Stimulated activated CD4-positive, alpha-beta T cell treated with anti-CD3 and anti-CD28 coated beads, Interleukin-12 subunit alpha, Interleukin-12 subunit beta, amount 100 ng/mL, for 24 hours (primary cell): ENCODE measurements at places on chromosomes 1 and 21.

GRCh38 chr1:3241236-3241550 is 172.2 kb downstream of the PRDM16 start:
- no peak for DNase-seq

- no peak for DNase-seq
Observed at GRCh38 chr1:22971611-22972405, 858 bp downstream of the LACTBL1 start.

- no peak for DNase-seq
Observed at GRCh38 chr1:198273748-198274295, 117.0 kb downstream of the NEK7 start.

DNA sequence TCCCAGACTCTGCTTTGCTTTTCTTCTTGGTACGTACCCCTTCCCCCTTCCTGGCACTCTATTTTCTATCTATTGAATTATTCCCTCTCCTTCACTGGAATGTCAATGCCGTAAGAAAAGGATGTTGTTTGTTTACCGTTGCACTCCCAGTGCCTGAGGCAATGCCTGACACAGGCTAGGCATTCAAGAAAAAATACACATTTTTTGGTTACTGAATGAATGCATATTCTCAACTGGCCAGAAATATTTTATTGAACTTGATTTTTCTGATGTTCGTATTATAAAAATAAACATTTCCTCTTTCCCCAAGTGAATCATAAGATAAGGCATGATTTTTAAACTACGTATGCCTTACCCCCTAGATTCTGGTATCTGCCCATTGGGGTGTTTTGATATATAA is 41.2 kb downstream of the GNG12 start:
- DNase-seq, result no peak
